NCI-H1694 (cell line): ENCODE measurements at places on chromosomes 12 and 14.

- no peak for DNase-seq
These were observed 98.5 kb downstream of the PHLDA1 start for GRCh38 chr12:75933101-75933500.

- DNase-seq, result no peak
These were observed 8.4 kb upstream of the EID3 start for GRCh38 chr12:104294927-104295668.

DNA sequence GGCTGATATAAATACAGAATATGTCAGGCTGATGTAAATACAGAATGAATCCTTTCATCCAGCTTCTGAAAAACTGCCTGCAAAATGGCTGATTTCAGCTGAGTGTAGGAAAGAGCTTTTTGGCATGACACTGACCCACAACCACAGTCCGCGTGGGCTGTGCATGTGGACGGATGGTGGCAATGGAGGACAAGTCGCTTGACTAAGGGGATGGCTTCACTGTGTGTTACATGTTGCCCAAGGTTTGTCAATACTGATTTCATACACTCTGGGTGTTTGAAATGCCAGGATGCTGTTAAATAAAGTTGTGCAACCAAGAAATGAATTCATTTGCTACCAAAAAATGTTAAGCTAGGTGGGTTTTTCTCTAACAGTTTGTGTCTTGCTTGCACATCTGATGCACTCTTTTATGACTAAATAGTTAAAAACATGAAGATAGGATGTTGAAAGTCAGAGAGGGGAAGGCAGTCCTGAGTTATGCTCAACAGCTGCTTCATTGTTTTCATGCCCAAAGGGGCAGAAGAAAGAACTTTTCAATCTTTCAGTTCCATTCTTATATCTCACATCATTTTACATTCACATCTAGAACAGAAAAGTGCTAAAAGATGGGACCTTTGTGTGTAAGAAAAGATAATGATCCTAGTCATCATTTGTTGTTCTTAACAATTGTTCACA lies 36.5 kb upstream of the OVCH1 start:
- DNase-seq, result no peak

DNA sequence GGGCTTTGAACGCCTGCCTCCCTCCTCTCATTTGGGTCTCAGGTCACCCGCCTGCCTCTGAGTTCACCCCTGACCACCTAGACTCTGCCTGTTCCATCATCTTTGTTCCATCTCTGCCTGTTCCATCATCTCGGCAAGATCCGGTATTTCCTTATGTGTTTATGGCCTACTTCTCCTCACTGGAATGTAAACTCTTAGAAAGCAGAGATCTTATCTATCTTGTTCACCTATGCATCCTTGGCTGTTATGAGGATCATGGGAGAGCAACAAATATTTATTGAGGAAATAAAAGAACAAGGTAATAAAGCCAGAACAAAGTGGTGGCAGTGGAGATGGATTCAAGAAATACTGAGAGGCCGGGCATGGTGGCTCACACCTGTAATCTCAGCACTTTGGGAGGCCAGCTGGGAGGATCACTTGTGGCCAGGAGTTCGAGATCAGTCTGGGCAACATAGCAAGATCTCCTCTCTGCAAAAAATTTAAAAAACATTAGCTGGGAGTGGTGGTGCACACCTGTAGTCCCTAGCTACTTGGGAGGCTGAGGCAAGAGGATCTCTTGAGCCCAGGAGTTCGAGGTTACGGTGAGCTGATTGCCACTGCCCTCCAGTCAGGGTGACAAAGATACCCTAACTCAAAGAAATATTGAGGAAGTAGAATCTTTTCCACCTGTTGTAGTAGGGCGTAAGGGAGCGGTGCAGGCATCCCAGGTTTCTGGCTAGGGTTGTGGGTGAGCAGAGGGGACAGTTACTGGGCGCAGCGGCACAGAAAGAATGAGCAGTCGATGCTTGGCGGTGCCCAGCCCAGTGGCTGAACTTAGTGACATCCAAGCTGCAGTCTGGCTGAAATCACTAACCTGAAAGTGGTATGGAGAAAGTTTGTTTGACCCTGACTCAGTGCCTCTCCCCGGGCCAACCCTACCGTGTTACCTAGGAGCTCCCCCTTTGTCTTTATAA lies 1.7 kb upstream of the KLC1 start:
- DNase-seq, result no peak

GRCh38 chr14:68937471-68938270 lies 41.4 kb downstream of the ACTN1 start:
- no peak for DNase-seq
